GM23248 (cell line): ENCODE measurements at places on chromosomes 6 and 20.

DNA sequence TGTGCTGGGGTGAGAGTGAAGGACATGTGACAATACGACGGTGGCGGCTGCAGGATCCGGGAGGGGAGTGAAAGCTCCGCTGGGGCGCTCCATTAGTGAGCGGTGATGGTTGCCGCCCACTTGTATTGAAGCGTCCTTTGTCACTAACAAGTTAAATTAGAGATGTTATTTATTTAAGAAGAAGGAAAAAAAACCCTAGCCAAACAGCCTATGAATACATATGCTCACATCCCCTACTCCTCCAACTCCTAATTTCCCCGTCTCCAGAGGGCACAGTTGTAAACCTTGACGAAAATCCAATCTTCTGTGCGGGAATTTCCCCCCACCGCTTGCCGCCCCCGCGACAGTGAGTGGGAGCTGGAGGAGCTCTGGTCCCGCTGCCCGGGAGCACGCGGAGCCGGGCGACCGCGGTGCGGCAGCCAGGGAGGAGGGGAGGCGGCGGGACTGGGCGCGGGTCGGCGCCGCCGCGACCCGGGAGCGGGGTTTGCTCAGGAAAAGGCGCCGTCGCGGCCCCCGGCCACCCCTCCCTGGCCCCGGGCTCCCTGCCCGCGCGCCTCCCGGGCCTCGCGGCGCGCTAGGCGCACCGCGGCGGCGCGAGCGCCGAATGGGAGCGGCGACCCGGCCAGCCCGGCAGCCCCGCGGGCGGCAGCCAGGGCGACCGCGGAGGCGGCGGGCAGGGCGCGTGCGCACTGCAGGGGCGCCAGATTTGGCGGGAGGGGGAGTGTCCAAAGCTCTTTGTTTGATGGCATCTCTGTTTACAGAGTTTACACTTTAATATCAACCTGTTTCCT lies at the start of gene MYB:
TSS of gene MYB (plus strand) at position 767 of the 791 bp plus-strand sequence. CDS start 206 bp downstream, outside the sequence.
- H3K27ac ChIP-seq, result no peak within 1 kb of the TSS
- H3K27me3 ChIP-seq, result peaks cover 20% of the 10 kb centered on the region

DNA sequence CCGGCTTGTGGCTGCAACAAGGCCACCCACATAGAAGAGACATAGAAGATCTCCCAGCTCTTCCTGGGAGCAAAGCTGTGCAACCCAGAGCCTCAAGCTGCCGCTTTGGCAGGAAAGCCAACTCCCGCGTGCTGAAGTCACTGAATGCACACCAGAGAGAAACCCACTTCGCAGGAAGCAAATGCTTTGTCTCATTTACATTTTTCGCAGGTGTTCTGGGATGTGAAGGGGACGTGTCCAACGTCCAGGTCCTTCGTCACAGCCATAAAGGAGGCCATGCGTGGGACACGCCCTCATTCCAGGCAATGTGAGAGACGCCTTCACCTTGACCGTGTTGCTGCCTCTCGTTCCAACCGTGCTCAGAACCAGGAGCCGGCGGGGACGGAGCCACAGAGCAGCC lies 24.4 kb downstream of the KCNQ2 start:
- H3K4me3 ChIP-seq, result no peak overlapping the region
- H3K36me3 ChIP-seq, result no peaks in the 10 kb centered on the region
- peaks cover 24% of the 10 kb centered on the region; the same call in 1 of the 2 replicates for H3K27me3 ChIP-seq
- H3K4me1 ChIP-seq, result no peaks in the 10 kb centered on the region

DNA sequence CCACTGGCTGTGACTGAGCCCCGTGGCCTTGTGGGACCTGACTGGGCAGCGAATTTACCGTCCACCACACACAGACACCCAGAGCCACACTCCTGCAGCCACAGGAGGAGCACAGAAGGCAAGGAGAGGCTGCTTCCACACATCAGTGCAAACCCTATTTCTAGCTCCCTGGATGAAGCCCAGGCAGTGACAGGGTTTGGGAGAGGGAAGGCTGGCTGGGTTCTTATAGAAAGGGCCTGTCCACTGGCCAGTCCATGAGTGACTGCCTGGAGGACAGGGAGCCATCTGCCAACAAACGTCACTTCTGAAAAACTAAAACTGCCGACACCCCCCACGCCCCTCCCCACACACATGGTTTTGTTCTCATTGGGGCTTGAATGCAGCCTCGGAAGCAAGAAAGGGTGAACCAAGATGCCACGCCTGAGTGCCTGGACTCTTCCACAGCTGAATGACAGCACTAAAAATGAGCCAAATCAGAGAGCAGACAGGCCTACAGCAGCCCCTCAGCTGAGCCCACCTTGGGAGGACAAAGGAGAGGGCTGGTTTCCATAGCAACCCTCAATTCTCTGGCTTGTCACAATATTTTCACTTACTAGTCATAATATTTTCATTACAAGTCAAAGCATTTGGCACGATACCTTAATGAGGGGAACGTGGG lies 38.4 kb downstream of the RRBP1 start:
- H3K27ac ChIP-seq, result 0 out of 2 replicates have a peak overlapping the region, but pooled peaks have one; percentile 4

DNA sequence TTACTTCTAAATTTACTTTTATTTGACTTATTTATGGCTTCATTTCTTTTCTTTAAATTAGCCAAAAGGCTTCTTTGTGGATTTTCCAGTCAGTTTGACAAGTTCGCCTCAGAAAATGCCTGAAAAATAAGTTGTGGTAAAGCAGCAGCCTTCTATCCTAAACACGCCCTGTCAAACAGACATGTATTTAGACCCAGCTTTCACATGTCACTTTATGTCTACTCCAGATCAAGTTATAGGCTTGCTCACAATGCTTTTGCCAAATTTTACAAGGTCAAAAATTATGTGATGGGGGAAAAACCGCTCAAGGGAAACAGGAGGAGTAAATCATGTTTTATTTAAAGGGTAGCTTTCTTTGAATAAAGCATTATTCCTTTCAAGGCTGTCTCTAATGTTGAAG lies 615.0 kb downstream of the HDGFL1 start:
- no peaks in the 10 kb centered on the region for H3K36me3 ChIP-seq
- no peak overlapping the region for H3K4me3 ChIP-seq
- DNase-seq, result no peak
- no peak overlapping the region for H3K27ac ChIP-seq
- H3K27me3 ChIP-seq, result no peaks in the 10 kb centered on the region

DNA sequence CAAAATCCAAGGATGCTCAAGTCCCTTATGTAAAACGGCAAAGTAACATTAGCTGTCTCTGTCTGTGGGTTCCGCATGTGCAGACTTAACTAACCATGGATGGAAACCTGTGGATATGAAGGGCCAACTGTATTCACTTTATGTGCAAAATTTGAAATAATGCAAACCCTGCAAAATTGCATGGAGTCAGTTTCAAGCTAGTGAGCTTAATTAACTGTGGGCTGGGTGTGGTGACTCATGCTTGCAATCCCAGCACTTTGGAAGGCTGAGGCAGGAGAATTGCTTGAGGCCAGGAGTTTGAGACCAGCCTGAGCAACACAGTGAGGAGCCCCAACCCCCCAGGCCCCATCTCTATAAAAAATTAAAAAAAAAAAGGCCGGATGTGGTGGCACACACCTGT lies 81.4 kb downstream of the ANKS1A start:
- peak; percentile 34 for DNase-seq
- peaks cover 9% of the 10 kb centered on the region; the same call in 1 of the 2 replicates for H3K4me1 ChIP-seq
- H3K27me3 ChIP-seq, result no peaks in the 10 kb centered on the region
- H3K36me3 ChIP-seq, result no peaks in the 10 kb centered on the region
- no peak overlapping the region for H3K4me3 ChIP-seq
- H3K27ac ChIP-seq, result no peak overlapping the region

- peak; percentile 30 for DNase-seq
- H3K36me3 ChIP-seq, result no peaks in the 10 kb centered on the region
- peak overlapping the region; percentile 70 for H3K4me3 ChIP-seq
- no peaks in the 10 kb centered on the region for H3K4me1 ChIP-seq
Measured at GRCh38 chr6:68635706-68636513, 828 bp downstream of the ADGRB3 start.

GRCh38 chr6:29861521-29862255 lies 34.1 kb downstream of the HLA-G start:
- no peak overlapping the region for H3K27ac ChIP-seq
- H3K4me1 ChIP-seq, result no peaks in the 10 kb centered on the region
- no peaks in the 10 kb centered on the region for H3K36me3 ChIP-seq
- H3K4me3 ChIP-seq, result no peak overlapping the region
- peaks cover 9% of the 10 kb centered on the region for H3K27me3 ChIP-seq
- DNase-seq, result no peak

DNA sequence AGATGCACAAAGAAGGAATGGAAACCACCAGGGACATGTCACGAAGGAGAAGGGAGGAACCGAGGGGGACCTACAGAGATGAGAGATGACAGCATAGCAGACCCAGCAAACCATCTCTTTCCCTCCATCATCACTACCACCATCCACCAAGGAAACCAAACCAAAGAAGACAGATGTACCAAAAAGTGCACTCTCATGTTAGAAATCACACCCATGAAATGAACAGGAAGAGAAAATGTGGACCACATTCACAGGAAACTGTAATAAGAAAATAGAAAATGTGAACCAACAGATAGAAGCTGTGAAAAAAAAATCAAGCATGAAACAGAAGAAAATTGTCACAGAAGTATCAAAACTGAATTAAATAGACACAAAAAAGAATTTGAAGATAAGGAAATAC lies 672.7 kb downstream of the QKI start:
- H3K4me3 ChIP-seq, result no peak overlapping the region
- DNase-seq, result no peak
- no peak overlapping the region for H3K27ac ChIP-seq
- H3K36me3 ChIP-seq, result no peaks in the 10 kb centered on the region
- no peaks in the 10 kb centered on the region for H3K27me3 ChIP-seq

- peaks cover 22% of the 10 kb centered on the region for H3K4me1 ChIP-seq
- H3K36me3 ChIP-seq, result no peaks in the 10 kb centered on the region
- DNase-seq, result no peak
Measured at GRCh38 chr6:11276228-11276627, 43.8 kb upstream of the NEDD9 start.

DNA sequence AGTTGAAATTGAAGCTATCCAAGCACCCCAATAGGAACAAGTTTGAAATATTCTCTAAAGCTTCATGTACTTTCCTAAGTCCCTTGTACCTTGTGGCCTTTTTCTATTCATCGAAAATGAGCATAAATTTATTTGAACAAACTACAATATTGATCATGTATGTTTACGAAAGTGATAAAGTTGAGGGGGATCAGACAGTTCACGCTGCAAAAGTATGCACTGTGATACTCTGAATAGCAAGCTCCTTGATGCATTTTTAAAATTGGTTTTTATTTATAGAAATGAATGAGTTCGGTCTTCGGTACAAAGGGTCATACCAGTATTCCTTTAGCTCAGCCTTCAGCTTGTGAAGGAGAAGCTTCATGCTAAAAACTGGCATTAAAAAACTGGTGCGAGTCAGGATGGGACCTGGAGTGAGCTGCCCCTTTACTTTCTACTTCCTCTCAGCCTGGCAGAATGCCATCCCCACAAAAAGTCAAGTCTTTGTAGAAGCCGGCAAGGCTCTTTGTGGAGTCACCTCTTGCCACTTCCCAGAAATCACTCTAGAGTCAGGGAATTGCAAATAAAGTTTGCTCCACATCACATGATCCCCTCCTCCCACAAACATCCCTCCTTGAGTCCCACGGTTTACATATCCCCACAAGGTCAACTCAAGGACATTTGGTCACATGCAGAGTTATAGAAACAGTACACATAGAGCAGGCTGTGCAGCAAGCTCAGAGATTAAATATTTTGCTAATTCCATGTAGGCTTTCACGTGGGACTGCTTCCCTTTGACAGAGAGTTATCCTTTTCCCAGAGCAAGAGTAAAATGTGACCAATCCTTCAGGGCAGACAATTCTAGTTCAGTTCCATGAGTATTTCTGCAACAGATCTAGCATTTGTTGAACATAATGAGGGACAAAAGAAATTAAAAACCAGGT lies 34.6 kb upstream of the ADGRF1 start:
- no peaks in the 10 kb centered on the region for H3K36me3 ChIP-seq
- no peak overlapping the region for H3K27ac ChIP-seq
- H3K4me3 ChIP-seq, result no peak overlapping the region
- DNase-seq, result no peak
- peaks cover 24% of the 10 kb centered on the region for H3K27me3 ChIP-seq

GRCh38 chr6:163986313-163986712 lies 571.8 kb downstream of the QKI start:
- no peaks in the 10 kb centered on the region for H3K27me3 ChIP-seq
- H3K4me3 ChIP-seq, result no peak overlapping the region
- H3K4me1 ChIP-seq, result no peaks in the 10 kb centered on the region
- no peaks in the 10 kb centered on the region for H3K36me3 ChIP-seq

DNA sequence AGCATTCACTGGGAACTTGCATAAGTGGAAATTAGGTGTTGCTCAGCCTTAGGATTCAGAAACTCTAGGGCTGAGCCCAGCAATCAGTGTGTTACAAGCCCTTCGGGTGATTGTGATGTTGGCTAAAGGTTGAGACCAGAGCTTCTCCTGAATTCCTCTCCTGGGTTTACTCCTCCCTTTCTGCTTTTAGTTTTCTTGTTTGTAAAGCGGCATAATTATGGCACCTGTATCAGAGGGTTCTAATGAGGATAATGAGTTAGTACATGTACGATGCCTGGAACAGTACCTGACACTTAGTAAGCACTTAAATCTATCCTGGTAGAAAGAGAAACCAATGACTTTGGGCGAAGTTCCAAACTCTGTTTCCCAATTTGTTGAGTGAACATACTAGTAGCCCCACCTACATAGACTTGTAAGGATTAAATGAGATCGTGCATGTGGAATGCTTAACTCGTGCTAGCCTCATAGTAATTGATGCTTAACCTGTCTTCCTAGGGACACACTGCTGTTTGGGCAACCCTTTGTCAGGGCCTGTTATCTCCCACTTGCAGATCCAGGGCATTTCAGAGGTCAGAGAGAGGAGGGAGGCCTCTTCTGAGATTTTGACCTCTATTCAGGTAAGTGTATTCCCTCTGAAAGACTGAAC lies 932 bp upstream of the EZR start:
- H3K4me3 ChIP-seq, result 0 out of 2 replicates have a peak overlapping the region, but pooled peaks have one; percentile 89
- no peaks in the 10 kb centered on the region for H3K27me3 ChIP-seq
- no peaks in the 10 kb centered on the region for H3K36me3 ChIP-seq
- peak; percentile 21 for DNase-seq

- no peaks in the 10 kb centered on the region; the same call in 1 of the 2 replicates for H3K36me3 ChIP-seq
- no peak for DNase-seq
- H3K27me3 ChIP-seq, result no peaks in the 10 kb centered on the region
- H3K27ac ChIP-seq, result no peak overlapping the region
- H3K4me1 ChIP-seq, result no peaks in the 10 kb centered on the region
- H3K4me3 ChIP-seq, result no peak overlapping the region
Measured at GRCh38 chr6:56988145-56988544, 33.2 kb downstream of the BEND6 start.

- H3K4me1 ChIP-seq, result peaks cover 33% of the 10 kb centered on the region
- peak overlapping the region; percentile 78 for H3K27ac ChIP-seq
- H3K27me3 ChIP-seq, result no peaks in the 10 kb centered on the region
Measured at GRCh38 chr20:54044156-54044555, 26.2 kb downstream of the BCAS1 start.

DNA sequence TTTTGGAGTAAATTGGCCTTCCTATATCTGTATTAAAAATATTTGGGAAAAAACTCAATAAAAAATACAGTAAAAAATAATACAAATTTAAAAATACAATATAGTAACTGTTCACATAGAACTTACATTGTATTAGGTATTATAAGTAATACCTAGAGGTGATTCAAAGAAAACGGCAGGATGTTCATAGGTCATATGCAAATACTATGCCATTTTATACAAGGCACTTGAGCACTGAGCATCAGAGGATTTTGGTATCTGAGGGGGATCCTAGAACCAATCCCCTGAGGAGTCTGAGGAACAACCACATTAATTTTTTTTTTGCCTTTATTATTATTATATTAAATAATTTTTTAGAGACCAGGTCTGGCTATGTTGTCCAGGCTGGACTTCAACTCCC lies 41.7 kb downstream of the RNGTT start:
- no peak overlapping the region for H3K4me3 ChIP-seq
- H3K27me3 ChIP-seq, result no peaks in the 10 kb centered on the region
